ENCODE measurements at places on chromosomes 5 and 9. TPM values are rescaled to one million over a fixed set of nuclear protein-coding genes. Genes with fewer than 3 reads are reported as not detected.
A peak's percentile ranks its signal among the peaks of the same experiment; 100 is the strongest.

GRCh38 chr5:99543841-99544240, 615.0 kb upstream of the CHD1 start:
- DNase-seq: no peak

DNA sequence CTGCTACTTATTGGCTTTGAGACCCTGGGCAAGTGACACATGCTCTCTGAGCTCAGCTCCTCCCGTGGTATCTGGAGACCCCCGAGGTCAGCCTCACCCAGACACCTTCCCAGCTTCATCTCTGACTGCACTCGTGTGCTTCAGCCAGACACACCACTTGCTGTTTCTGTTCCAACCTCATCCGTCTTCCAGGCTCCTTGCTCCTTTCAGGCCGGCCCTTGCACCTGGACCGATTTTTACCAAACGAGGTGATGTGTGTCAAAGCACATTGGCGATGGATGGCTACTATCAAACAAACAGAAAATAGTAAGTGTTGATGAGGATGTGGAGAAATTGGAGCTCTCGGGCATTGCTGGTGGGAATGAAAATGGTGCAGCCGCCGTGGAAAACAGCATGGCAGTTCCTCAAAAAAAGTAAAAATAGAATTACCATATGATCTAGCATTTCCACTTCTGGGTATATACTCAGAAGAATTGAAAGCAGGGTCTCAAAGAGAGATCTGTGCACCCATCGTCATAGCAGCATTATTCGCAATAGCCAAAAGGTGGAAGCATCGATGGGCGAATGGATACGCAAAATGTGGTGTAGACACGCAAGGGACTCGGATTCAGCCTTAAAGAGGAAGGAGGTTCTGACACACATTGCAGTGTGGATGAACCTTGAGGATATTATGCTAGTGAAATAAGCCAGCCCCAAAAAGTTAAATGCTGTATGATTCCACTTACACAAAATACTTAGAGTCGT, 96.1 kb upstream of the IER5L start:
- DNase-seq: no peak

The NR4A3 gene
- 7.8 TPM for total RNA-seq

- DNase-seq: no peak
These were observed 32.0 kb downstream of the HAVCR1 start for GRCh38 chr5:157026789-157027424.

- no peak for DNase-seq
These were observed 20.5 kb upstream of the FER start for GRCh38 chr5:108727236-108727650.

GRCh38 chr5:32449262-32449661, 4.7 kb upstream of the ZFR start:
- no peak for DNase-seq

The C8G gene
- total RNA-seq: 1.5 TPM

DNA sequence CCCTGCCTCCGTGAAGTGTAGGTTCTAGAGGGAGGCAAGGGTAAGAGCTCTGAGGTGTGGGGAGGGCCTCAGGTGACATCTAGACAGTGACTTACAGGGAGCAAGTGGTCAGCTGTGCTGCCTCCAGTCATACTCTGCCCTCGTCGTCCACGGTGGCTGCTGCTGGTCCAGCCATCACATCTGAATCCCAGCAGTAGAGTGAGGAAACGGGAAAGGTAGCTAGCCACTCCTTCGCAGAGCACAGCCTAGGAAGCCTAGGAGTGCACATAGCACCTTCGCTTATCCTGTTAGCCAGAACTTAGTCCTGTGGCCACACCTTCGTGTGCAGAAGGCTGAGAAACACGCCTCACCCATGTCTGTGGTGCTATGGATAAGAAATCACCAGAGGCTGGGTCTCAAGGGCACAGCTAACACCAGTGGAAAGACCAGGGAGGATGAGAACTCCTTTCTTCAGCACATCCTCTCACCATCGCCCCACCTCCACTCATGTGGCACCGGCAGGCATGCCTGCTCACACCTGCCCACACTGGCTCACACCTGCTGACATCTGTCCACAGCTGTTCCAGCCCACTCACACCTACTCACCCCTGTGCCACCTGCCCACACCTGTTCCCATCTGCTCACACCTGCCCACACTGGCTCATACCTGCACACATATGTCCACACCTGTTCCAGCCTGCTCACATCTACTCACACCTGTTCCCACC, 44.5 kb upstream of the SLC6A19 start:
- DNase-seq: no peak

DNA sequence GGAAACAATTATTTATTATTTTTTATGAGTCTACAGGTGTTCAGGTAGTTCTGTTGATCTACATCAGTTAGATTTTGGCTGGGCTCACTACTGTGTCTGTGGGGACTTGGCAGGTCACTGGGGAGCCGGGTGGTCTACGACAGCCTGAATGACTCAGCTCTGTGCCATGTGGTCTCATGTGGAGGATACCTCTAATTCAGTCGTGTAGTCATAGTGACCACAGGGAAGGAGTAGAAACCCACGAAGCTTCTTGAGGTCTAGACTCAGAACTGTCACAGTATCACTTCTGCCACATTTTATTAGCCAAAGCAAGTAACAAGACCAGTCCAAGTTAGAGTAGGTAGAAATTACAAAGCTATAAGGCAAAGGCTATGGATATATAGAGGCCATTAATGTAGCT, 64.7 kb upstream of the GRAMD2B start:
- DNase-seq: no peak

DNA sequence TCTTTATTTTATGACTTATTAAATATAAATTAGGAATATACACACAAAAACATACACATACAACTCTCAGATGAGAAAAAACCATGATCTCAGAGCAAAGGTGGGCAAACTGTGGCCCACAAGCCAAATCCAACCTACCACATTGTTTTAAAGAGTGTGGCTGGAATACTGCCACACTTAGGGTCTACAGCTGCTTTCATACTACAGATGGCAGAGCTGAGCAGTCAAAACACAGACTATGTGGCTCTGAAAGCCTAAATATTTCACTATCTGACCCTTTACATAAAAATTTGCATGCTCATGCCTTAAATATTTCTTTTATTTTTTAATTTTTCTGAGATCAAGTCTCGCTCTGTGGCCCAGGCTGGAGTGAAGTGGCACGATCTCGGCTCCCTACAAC, 28.3 kb downstream of the LEAP2 start:
- DNase-seq: no peak

The PFN3 gene
- total RNA-seq: not detected

DNA sequence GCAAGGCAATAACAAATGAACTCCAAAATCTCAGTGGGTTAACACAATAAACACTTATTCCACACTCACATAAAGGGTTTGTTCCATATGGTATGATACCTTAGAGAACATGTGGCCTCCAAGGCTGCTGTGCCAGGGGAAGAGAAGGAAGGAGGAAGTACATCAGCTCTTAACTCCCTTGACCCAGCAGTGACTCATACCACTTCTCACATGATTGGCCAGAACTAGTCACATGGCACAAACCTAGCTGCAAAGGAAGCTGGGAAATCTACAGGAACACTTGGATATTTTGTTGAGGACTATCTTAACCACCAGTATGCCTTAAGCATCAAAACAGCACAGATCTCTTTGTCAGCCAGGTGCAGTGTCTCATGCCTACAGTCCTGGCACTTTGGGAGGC, 99.3 kb downstream of the SLIT3 start:
- no peak for DNase-seq

GRCh38 chr9:127168756-127169574, 46.5 kb upstream of the ANGPTL2 start:
- no peak for DNase-seq

The FOXI1 gene
- total RNA-seq: not detected

DNA sequence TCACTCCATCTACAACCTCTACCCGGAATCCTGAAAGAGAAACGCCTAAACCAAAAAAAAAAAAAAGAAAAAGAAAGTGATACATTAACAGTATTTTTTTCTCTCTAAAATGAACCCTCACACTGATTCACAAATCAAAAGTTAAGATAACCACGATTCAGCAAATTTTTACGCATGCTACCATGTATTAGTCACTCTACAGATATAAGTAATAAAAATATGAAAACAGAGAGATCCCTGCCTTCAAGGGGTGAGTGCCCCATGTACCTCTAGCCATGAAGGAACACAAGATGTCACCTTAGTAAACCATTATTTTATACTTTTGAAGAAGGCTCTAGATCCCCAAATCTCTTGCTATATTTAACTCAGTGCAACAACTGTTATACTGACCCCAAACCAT, 33.4 kb downstream of the CEMIP2 start:
- no peak for DNase-seq

- no peak for DNase-seq
These were observed 14.6 kb upstream of the ARSI start for GRCh38 chr5:150317048-150318003.

The IFNA13 gene
- not detected for total RNA-seq

- no peak for DNase-seq
These were observed 194.0 kb downstream of the NFIB start for GRCh38 chr9:14119694-14120514.

The TPPP gene
- 0.14 TPM for total RNA-seq

DNA sequence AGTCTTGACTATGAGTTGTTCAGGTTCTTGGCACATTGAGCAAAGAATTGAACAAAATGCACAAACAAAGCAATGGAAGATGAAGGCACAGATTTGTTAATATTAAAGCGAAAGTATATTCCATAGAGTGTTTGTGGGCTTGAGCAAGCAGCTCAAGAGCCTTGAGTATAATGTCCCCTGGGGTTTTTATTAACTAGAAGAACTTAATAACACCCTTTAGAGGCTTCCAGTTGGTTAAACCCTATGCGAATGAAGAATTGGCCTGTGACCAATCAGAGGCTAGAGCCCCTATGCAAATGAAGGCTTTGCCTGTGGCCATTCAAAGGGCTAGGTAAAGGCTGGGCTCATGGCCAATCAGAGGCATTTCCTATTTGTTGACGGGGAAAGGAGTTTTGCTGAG, 135.3 kb upstream of the IL12B start:
- no peak for DNase-seq

DNA sequence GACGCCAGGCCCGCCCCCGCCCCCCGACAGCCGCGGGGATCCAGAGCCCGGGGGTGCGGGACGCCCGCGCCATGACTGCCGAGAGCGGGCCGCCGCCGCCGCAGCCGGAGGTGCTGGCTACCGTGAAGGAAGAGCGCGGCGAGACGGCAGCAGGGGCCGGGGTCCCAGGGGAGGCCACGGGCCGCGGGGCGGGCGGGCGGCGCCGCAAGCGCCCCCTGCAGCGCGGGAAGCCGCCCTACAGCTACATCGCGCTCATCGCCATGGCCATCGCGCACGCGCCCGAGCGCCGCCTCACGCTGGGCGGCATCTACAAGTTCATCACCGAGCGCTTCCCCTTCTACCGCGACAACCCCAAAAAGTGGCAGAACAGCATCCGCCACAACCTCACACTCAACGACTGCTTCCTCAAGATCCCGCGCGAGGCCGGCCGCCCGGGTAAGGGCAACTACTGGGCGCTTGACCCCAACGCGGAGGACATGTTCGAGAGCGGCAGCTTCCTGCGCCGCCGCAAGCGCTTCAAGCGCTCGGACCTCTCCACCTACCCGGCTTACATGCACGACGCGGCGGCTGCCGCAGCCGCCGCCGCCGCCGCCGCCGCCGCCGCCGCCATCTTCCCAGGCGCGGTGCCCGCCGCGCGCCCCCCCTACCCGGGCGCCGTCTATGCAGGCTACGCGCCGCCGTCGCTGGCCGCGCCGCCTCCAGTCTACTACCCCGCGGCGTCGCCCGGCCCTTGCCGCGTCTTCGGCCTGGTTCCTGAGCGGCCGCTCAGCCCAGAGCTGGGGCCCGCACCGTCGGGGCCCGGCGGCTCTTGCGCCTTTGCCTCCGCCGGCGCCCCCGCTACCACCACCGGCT, 1.0 kb downstream of the FOXE1 start:
- peak; percentile 74 for DNase-seq

DNA sequence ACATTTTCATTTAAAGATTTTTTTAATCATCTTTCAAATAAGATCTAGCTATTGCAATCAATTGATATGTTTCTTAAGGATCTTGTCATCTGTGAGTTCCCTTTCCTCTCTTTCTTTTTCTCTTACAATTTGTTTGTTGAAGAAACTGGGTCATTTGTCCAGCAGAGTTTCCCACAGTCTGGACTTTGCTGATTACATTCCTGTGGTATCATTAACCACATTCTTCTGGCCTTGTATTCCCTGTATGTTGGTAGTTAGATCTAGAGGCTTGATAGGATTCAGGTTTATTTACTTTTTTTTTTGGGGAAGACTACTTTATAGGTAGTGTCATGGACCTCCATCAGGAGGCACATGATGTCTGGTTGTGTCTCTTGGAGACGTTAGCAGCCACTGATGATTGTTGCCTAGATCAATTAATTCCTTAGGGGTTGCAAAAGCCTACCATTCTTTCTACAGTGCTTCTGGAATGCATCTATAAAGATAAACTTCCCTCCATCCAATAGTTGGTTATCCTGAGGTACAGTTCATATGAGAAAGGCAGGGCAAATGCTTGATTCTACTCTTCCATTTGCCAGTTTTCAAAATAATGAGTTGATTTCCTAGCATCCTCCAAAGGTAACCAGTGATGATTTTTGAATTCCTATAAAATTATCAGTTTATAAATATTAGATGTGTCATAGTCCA, 14.3 kb downstream of the PDE8B start:
- DNase-seq: no peak

The NR2F1-AS1 gene
- total RNA-seq: not detected

GRCh38 chr5:179381691-179382090, 36.4 kb upstream of the ADAMTS2 start:
- no peak for DNase-seq

The PCDHB6 gene
- not detected for total RNA-seq

- DNase-seq: no peak
These were observed 69.0 kb downstream of the CDC14B start for GRCh38 chr9:96550659-96551058.

DNA sequence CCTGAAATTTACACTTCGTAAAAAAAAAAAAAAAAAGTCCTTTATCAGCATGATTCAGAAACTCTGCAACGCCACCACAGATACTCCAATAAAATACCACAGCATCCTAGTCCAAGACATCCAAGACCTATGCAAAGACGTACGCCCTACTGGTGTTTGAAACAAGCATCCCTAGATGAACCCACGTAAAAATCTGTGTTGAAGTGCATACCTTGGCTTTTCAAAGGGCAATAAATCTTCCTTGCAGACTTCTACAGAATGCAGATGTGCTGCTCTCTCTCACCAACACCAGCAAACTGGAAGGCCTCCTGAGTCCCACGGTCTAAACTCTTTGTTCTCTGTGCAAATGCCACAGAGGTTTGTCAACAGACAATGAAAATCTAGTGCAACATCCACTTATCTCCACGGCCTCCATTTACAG, 38.8 kb downstream of the MYO10 start:
- no peak for DNase-seq

- no peak for DNase-seq
These were observed 119.3 kb downstream of the RPS23 start for GRCh38 chr5:82158755-82159413.

The NIPAL4 gene
- 0.30 TPM for total RNA-seq

- no peak for DNase-seq
These were observed 207.0 kb upstream of the PANK3 start for GRCh38 chr5:168786147-168786546.

The ARSI gene
- total RNA-seq: not detected

Data from activated naive CD4-positive, alpha-beta T cell treated with anti-CD3 and anti-CD28 coated beads, Interleukin-2, amount 50 U/mL, for 72 hours (primary cell).